Stimulated activated CD4-positive, alpha-beta T cell treated with anti-CD3 and anti-CD28 coated beads, Interleukin-4, amount 100 ng/mL, for 1 hour (primary cell): ENCODE measurements at places on chromosomes 6 and 20.

- no peak for DNase-seq
Observed at GRCh38 chr6:140050101-140050995, 675.9 kb upstream of the CITED2 start.

- DNase-seq, result no peak
Observed at GRCh38 chr6:113052506-113052905, 705.4 kb downstream of the RFPL4B start.

GRCh38 chr6:134908906-134909516 is 40.9 kb downstream of the ALDH8A1 start:
- no peak for DNase-seq

DNA sequence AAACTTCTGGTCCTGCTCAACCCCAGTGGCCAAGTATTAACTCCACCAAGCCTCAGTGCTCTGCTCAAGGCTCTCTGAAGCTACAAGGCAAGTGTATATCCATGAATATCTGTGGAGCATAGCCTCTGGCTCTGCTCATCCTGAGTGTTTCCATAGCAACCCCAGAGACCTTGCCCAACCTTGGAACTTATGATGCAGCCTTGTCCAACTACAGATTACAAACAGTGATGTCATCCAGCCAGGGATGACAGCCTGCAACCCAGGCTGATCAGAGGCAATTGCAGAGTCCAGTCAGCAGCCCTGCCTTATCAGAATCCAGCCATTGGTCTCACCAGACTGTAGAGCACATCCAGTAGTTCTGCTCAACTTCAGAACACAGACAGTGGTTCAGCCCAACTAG is 65.5 kb upstream of the SPACA1 start:
- DNase-seq, result no peak
